ENCODE measurements at places on chromosomes 16 and 17.

GRCh38 chr17:79699386-79700036 is 31.2 kb upstream of the ENPP7 start:
- DNase-seq, result no peak

GRCh38 chr17:78995761-78996451 is 13.7 kb downstream of the CANT1 start:
- peak; percentile 42 for DNase-seq

DNA sequence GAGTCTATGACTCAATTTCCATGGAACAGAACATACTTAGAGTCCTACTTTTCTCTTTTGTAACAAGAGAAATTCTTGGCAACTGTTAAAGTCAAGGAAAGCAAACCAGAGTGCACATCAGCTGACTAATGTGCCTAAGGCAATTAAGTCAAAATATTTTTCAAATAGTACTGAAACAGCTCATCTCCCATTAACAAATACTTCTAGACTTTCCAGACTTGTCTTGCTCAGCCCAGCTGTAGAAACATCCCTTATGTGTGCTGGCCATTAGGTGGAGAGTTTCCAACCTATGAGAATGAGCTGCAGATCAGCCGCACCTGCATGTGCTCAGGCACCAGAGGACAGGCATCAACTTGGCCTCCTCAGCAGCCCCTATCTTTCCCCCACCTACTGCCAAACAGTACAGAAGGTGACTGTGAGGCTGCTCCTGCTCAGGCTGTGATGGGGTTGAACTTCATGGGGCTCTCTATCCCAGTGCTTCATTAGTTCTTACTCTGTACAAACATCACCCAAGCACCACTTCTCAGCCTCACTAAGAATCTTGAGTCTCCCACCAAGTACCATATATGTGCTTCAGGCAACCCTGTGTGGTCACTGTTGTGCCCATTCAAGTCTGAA is 32.2 kb downstream of the TEX2 start:
- no peak for DNase-seq

GRCh38 chr17:10328971-10329923 is 43.6 kb downstream of the MYH13 start:
- DNase-seq, result no peak

Measured in D341Med (cell line).